Activated T-helper 1 cell treated with anti-CD3 and anti-CD28 coated beads, Interleukin-12 subunit alpha, Interleukin-12 subunit beta, Interleukin-2, Interleukin-4 antibody, amounts not matched to agents 30 ng/mL and 10 ng/mL and 1 ng/mL, durations not matched to agents 14 hours and 24 hours and 36 hours (primary cell): ENCODE measurements at places on chromosomes 2 and 18. TPM values are rescaled to one million over a fixed set of nuclear protein-coding genes. Genes with fewer than 3 reads are reported as not detected.

SALL3 gene
- total RNA-seq: not detected in 2 replicates

GPAT2 gene
- 18.4 and 18.7 TPM in 2 replicates for total RNA-seq

DOK6 gene
- total RNA-seq: not detected in 2 replicates

GLB1L gene
- 4.6 and 4.9 TPM in 2 replicates for total RNA-seq

CACNB4 gene
- total RNA-seq: 0.39 and 0.83 TPM in 2 replicates

GBX2 gene
- not detected in 2 replicates for total RNA-seq

DNA sequence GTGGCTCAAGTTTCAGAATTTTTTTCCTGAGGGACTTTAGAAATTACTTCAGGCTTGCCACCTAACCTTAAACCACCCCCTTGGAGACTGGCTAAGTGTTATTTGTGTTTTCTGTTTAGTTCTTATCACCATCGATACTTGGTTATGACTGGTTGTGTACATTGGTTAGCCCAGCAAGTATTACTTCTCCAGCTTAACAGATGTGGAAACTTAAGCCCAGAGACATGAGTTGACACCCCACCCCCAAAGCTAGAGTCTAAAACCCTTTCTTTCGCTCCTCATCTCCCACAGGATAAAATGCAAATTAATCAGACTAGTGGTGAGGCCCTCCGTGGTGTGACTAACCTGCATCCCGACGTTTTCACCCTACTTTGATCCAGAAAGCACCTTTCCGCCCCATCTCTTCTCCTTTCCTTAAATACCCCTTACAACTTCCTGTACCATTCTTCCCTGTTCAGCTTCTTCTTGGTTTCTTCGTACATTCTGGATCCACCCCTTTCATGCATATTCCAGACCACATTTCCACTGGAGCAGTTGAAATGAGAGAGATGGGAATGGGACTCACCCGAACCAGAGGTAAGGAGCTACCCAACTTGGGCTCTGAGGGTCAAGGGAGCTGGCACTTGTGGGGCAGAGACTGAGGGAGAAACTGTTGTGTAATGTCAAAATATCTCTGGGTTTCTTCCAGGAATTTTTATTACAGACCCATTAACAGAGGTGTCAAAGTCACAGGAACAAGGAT, 819 bp upstream of the MAP3K2 start:
- peak; percentile 9 for DNase-seq

DNA sequence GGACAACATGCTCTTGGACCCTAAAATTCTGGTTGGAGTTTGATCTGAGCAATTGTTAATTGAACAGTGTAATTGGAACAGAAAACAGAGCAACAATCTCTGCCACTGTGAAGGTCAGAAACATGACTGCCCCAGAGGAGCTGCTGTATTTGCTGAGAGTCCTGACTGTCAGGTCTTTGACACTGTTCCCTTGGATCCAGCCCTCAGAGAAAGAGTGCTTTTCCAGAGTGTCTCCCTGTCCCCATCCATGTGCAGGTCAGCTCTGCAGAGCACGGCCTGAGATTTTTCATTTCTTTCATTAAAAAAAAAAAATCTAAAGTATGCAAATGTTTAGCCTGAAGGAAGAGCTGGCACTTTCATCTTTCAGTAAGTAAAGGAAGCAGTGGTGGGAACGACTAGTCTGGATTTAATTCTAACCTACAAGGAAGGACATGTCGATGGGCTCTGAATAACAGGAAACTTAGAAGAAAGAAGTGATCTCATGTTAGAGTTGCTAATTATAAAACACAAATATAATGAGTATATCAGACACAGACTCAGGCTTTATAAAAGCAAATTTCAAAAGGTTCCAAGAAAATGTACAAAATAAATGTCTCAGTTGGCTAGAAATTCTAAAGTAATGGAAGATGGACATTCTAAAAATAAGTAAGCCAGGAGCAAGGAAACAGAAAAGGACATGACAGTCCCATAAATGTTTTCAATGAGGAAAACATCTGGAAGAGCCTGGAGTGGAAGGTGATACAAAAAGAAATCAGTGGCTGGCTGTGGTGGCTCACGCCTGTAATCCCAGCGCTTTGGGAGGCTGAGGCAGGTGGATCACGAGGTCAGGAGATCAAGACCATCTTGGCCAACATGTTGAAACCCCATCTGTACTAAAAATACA, 876.5 kb downstream of the EPHA4 start:
- DNase-seq: no peak

DNA sequence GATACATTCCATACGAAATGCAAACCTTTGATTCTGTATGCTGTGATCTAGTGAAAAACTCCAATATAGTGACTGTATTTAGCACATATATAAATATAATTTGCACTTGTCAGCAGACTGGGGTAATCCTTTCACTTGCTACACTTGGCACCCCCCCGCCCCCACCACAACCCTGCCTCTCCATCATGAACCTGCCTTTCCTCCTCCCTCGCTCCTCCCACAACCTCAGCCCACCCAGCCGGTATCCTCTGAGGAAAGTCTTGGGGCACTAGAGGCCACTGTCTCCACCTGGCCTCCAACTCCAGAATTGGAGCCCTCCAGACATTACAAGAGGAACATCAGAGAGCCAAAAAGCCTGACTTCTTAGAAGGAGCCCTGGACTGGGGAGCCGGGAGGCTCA, 196.3 kb downstream of the LOXHD1 start:
- no peak for DNase-seq

DNA sequence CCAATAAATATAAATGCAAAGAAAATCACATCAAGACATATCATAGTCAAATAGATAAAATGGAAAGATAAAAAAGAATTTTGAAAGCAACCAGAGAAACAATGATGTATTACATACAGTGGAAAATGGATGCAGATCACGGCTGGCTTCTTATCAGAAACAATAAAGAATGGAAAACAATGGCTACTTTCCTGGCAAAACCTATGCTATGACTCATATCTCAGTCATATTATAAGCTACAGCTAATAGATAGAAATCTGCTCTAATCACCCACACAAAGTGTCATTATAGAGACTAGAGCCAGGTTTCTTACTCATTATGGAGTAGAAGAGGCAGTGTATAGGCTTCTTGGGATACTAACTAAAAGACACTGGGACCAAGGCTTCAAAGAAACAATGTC, 93.5 kb upstream of the TACR1 start:
- no peak for DNase-seq
